ENCODE measurements at places on chromosomes 12 and 14.

GRCh38 chr14:64249363-64249762 lies 44.8 kb downstream of the ESR2 start:
- no peak for DNase-seq

DNA sequence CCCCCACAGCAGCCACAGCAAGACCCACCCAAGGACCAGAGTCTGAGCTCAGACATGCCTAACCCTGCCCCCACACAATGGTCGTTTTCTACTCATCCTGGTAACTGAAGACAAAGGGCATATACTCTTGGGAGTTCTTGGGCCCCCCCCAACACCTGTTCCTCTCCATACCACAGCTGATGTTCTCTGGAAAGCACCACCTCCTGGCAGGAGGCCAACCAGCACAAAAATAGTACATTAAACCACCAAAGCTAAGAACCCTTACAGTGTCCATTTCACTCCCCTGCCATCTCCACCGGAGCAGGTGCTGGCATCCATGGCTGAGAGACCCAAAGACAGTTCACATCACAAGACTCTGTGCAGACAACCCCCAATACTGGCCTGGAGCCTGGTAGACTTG lies 80.6 kb upstream of the DAAM1 start:
- DNase-seq, result no peak

DNA sequence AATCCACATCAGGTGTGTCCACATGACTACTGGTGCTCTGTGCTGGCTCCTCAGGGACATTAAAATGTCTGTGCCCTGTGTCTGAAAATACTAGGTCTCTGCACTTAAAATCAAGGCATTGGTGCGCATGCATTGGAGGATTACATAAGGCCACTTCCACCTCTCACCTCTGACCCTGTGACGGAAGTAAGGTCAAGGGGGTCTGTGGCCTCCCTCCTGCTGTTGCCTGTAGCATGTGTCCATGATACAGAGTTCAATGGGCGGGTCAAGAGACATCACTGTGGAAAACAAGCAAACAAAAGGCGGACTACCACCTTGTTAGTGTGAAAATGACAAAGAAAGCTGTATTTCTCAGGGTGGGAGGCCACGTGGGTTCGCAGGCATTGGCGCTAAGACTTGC lies 208.6 kb upstream of the PWP1 start:
- DNase-seq, result no peak

GRCh38 chr14:102085488-102085887 lies 1.4 kb downstream of the HSP90AA1 start:
- DNase-seq, result no peak

DNA sequence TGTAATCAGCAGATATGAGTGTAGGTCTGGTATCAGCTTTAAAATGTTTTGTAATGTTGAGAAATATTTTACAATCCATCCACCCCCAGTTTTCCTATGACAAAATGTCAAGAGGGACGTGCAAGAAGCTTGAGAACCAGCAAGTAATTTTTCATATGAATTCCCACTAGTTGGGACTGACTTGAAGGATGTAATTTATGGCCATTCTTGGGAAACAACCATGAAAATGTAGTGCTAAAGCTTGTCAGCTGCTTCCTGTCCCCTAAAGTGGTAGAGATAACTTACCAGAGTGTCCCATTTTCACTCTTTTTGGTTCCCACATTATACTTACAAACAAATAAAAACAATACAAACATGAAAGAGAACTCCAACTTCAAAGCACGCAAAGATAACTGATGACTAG lies 63.9 kb downstream of the RERG start:
- DNase-seq, result no peak

DNA sequence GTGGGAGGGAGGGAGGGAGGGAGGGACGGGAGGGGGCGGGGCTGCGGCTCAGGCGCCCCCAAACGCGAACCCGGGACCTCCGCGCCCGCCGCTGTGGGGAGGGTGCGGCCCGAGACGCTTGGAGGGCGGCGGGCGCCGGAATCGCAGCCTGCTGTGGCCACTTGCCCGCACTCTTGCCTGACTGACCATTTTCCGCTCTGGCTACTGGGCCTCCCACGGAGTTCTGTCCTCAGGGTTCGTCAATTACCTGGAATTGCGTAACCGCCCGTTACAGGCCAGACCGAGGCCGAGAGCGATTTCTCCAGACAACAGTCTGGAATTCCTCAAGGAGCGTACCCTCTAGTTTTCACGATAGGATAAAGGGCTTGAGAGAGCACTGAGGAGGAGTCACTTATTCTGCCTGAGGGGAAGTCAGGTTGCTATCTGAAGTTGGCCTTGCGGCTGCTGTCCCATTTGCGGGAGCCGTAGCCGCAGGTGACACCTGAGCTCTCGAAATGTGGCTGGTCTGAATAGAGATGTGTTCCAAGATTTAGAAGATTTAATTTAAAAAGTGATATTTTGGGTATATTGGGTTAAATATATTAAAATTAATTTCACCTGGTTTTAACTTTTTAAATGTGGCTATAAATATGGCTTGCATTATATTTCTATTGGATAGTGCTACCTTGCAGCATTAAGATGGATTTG lies 446 bp upstream of the ZNF641 start:
- DNase-seq, result peak; percentile 25

DNA sequence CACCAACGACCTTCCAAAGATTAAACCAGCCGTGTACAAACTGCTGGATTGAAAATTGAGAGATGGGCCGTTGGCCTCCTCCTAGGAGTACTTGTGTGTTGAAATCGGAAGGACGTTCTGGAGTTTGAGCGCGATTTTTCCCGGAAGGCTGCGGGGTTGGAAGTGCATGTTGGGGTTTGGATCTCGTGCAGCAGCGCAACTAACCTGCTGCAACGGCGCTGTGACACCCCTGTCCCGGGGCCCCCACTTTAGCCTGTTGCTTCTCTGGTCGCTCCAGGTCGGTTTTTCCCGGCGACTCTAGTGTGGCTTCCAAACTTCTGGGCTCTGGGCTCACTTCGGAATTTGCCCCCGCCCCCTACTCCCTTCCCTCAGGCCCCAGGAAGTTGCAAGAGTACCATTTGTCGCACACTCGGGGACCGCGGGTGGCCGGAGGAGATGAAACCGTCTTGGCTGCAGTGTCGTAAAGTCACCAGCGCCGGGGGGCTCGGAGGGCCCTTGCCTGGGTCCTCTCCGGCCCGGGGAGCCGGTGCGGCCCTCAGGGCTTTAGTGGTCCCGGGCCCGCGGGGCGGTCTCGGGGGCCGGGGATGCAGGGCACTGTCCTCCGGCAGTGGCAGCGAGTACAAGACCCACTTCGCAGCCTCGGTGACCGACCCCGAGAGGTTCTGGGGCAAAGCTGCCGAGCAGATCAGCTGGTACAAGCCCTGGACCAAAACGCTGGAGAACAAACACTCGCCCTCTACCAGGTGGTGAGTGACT lies at the start of gene ACSS3:
Gene ACSS3, plus strand, starts transcription at position 394 of the 756 bp plus-strand sequence. Its CDS starts 42 bp downstream, at position 436.
- DNase-seq, result no peak

DNA sequence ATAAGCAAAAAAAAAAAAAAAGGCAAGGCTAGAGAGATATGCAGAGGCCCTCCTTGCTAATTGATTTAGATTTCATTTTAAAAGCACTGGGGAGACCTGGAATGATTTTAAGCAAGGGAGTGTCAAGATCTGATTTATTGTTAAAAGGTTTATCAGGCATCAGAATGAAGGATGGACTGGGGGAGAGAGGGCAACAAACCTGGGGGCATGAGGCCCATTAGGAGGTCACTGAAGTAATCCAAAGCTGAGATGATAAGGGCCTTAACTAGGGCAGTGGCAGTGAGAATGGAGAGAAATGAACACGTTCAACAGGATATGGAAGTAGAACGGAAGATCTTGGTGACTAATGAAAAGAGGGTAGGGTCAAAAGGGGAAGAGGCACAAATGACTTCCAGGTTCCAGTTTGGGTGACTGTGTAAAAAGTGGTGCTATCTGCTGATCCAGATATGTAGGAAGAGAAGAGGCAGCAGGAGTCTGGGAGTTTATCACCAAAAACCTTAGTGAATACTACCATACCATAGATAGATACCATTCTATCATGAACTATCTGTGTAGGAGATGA lies 24.0 kb downstream of the KITLG start:
- DNase-seq, result no peak

DNA sequence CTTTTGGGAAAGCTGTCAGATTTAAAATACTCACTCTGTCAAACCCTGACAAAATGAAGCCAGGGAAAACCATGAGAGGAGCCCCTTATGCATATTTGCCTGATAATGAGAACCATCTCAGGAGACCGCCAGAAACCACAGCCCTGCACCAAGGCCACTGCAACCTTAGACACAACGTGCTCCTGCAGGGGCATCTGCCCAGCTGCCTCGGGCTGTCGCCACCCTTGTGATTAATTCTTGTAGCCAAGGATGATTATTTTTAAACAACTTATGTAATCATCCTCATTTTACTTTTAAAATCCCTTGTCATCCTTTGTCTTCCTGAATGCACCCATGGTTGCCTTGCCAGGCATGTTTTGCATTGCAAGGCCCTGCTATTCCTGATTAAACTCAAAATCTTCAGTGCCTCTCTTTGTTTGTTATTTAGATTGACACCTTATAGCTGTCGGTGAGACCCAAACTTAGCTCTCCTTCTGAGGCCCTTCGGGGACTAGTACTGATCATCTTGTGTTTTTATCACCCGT lies 766.4 kb upstream of the TMEM132C start:
- no peak for DNase-seq

DNA sequence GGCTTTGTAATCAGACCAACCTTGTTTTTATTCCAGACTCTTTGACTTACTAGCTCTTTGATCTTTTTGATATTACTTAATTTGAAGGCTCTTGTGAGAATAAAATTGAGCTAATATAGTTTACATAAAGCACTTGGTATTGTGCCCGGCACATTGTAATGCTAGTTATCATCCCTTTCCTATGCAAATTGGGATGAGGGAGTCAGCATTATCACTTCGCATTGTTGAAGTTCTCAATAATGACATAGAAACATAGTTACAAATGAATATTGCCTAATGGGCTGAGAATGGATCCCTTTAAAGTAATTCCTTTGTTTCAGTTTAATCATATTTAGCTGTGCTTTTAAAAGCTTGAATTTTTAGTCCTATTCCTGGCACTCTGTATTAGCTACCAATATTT lies 36.6 kb downstream of the SUPT16H start:
- no peak for DNase-seq

- DNase-seq, result no peak
Observed at GRCh38 chr14:23469906-23470403, 452 bp downstream of the NGDN start.

GRCh38 chr12:121803861-121804416 lies at the start of gene SETD1B:
Gene SETD1B, plus strand, starts transcription at chr12:121804009. Its CDS starts 729 bp downstream, at chr12:121804738.
- DNase-seq, result peak; percentile 47

GRCh38 chr14:24342889-24343288 lies 3.1 kb upstream of the RIPK3 start:
- no peak for DNase-seq

- no peak for DNase-seq
Observed at GRCh38 chr14:96516351-96516750, 14.2 kb downstream of the PAPOLA start.

- no peak for DNase-seq
Observed at GRCh38 chr12:98149270-98149669, 366.1 kb upstream of the TMPO start.

GRCh38 chr14:77122526-77123125 lies 19.0 kb downstream of the ZDHHC22 start:
- no peak for DNase-seq

- no peak for DNase-seq
Observed at GRCh38 chr12:1343422-1343821, 251.0 kb downstream of the FBXL14 start.

DNA sequence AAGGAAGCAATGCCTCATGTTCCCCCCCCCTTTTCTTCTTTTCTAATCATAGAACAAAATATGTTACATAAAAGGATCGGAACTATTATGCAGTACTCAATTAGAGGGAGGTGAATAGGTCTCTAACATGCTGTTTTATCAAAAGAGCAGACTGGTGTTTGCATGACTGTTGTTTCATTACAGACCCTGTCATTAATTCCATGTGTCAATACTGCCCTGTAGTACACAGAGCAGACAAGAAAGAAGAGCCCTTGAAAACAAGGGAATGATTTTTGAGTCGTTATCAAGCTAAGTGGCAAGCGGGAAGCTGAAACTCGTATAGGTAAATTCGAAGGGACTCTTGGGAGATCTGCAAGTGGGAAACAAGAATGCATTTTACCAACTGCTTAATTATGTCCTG lies 76.9 kb upstream of the TMEM263 start:
- DNase-seq, result no peak

DNA sequence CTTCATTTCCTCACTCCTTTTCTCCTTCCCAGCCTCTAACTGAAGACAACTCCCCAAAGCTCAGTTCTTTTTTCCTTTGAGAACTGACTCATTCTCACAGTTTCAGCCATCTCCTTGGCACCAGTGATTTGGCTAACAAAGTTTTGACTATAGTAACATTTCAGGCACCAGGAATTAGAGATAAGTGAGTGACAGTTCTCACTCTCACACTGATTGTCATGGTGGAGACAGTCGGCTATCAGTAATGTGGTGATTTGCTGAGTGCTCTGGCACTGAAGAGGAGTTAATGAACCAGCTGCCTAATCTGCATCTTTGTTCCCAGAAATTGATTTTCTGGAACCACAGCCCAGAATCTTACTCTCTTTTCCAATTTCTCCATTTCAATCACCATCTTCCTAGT lies 29.5 kb downstream of the HELB start:
- DNase-seq, result no peak

GRCh38 chr12:113868365-113868764 lies 97.8 kb downstream of the RBM19 start:
- DNase-seq, result no peak

DNA sequence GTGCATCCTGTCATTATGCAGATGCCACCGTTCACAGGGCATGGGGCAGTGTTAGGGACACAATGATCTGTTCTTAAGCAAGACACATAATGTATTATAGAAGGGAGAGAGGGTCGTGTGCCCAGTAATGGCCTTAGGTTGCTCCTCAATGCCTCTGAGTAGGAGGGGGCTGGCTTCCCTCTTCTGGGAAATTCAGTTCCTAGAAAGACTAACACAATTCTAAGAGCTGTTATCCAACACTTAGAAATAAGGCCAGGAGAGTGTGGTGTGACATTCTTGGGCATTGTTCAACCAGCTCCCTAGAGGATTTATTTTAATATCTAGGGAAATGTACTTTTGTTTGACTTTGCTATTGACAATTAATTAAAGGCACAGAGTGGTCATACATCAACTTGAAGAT lies 118.5 kb downstream of the ADCK1 start:
- DNase-seq, result no peak

DNA sequence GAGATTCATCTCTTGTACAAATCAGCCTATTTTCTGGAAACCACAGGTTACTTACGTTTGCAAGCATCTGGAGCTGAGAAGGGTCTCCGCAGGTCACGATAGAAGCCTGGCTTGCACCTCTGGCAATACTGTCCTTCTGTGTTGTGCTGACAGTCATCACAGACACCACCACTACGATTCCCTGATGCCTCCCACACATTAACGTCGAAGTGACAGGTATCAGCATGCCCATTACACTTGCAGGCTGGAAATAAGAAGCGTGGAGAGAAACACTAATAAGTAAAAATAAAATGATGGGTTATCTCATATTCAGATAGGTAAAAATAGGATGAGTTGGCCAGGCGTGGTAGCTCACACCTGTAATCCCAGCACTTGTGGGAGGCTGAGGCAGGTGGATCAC lies 80.2 kb downstream of the NTN4 start:
- no peak for DNase-seq

DNA sequence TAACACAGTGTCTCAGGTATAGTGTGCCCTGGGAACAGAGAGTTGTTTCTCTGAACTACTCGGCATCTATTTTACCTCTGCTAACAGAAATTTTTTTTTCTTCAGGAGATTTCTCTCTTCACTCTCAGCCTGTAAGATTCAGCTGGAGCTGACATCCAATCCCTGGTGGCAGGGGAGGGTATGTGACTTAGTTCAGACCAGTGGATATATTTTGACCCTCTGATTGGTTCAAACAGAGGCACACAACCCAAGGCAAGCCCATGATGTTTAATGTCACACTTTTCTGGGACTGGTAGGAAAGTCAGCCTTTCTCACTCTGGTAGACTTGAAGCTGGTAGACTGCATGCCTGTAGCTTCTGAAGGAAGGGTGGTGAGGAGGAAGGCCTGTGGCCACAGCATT lies 147.9 kb downstream of the HMGA2 start:
- no peak for DNase-seq

Measured in SW 1271 (cell line).